ENCODE measurements at places on chromosomes 3 and 15.

GRCh38 chr15:35705884-35706585 is 160.1 kb upstream of the DPH6 start:
- no peak for DNase-seq

GRCh38 chr3:48034000-48034516 is 17.8 kb upstream of the MAP4 start:
- no peak for DNase-seq

DNA sequence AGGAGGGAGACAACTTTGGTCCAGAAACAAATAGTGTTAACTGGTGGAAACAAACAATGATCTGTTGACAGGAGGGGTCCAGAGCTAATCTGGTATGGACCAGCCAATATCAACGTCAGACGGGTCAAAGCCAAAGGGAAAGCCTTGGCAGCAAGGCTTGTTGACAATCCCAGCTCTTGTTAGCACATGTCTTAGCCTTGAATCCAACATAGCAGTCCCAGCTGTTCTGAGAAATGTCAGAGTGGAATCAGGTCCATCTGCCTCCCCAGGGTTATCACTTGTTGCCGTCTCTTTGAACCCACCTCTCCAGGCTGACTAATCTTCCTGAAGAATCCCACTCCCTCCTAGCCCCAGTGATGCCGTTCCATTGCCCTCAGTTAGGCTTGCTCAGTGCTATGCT is 404.6 kb upstream of the MCTP2 start:
- no peak for DNase-seq

DNA sequence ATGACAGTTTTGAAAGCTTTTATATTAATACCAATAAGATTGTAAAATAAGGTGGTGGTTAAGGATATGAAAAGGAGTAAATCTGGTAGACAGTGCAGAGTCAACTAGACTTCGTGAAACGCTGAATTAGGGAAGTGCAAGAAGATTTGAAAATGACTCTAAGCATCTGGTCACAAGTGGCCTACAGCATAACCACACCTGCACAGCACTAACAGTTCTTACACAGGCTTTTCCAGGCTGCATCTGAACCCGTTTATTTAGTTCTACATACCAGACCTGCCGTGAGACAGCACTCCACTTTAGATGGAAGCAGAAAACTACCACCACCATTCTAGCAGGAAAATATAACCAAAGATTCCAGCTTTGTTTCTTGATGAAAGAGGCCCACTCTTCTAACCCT is 1.9 kb downstream of the DMXL2 start:
- DNase-seq: no peak

GRCh38 chr3:61563313-61564271 is 2.2 kb downstream of the PTPRG start:
- DNase-seq: no peak

GRCh38 chr3:180888992-180889560 is 23.4 kb upstream of the FXR1 start:
- DNase-seq: no peak

DNA sequence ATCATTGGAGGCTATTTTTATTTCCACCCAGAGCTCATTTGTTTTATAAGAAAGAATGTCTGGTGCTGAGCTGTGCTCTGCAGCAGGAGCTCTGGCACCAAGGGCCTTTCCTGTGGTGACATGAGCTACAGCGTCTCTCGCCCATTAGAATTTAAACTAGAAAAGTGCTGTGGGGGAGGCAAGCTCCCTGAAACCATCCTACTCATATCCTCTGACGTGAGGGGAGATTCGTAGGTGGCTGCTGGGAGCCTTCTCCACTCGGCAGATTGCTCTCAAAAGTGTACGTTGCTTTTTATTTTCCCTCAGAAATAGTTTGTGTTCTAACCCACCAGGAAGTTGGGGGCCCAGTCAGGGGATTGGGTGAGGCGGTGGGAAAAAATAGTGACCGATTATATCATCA is 76.3 kb upstream of the ARHGEF3 start:
- peak; percentile 28 for DNase-seq

DNA sequence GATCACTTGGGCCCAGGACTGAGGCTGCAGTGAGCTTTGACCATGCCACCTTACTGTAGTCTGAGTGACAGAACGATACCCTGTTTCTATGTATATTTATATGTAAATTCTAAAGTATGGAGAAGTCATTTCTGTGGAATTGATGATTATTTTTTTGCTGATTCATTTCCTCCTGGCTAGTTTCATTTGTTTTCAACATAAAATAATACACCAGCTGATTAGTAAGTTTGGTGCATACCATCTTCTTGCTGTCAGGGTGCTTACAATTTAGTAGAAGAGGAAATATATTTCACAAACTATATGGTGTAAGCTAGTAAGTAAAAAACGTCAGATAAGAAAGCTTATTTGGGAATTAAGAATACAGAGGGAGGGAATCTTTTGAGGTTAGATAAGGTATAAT is 36.0 kb downstream of the SLC25A26 start:
- DNase-seq: no peak
